ENCODE measurements at places on chromosomes 16 and 17.

- DNase-seq = no peak
Observed at GRCh38 chr16:24975428-24975889, 39.7 kb downstream of the ARHGAP17 start.

DNA sequence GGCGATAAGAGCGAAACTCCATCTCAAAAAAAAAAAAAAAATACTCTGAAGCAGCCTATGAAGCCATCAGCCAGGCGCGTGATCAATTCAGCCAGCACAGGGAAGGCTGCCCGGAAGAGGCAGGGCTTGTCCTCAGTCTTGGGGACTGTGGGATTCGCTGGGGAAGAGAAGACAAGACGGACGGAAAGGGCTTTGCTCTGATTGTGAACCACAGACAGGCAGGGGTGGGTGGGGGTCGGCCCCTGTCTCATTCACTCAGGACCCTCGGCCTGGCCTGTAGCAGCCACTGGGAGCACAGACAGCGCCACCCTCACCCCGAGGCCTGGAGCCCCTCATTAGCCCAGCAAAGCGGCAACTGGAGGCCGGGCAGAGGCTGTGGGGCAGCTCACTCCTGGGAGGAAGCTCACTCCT lies 37.2 kb downstream of the ABR start:
- no peak for DNase-seq

- no peak for DNase-seq
Observed at GRCh38 chr17:71361656-71362450, 759.0 kb upstream of the SOX9 start.

DNA sequence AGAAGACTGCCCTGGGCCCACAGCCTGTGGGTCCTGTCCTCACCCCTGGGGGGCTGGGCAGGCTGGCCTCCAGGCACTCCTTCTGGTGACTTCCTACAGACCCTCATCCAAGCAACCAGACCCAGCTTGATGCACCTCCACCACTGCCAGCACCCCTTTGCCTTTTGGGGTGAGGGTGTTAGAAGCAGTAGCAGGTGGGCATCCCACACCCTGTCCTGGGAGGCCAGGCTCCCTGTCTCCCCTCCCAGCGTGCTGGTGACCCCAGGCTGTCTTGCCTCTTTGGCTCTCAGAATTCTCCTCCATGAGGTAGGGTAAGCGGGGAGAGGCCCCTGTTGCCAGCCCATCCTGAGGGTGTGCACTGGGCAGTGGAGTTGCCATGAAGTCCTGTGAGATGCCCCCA lies 33.4 kb downstream of the B9D1 start:
- DNase-seq = no peak

- DNase-seq = no peak
Observed at GRCh38 chr17:82117139-82118090, 19.4 kb upstream of the FASN start.

Data from activated T-helper 1 cell treated with anti-CD3 and anti-CD28 coated beads, Interleukin-2, amount 50 U/mL, for 16 hours (primary cell).